Left renal pelvis (tissue), 4 donors: ENCODE measurements at places on chromosomes 11 and 22.

- no peak for DNase-seq
Measured at GRCh38 chr11:128627666-128628324, 40.4 kb upstream of the ETS1 start.

- DNase-seq: no peak
Measured at GRCh38 chr11:70226183-70226582, 23.1 kb downstream of the FADD start.

- DNase-seq: no peak
Measured at GRCh38 chr11:111021131-111021530, 224.4 kb upstream of the POU2AF2 start.

- no peak for DNase-seq
Measured at GRCh38 chr11:119790476-119790875, 61.5 kb upstream of the NECTIN1 start.

GRCh38 chr22:44293876-44294275, 18.9 kb downstream of the SHISAL1 start:
- no peak for DNase-seq

GRCh38 chr11:72242141-72242540, 1.8 kb downstream of the PHOX2A start:
- DNase-seq: no peak

- no peak for DNase-seq
Measured at GRCh38 chr22:36727927-36728488, 24.5 kb upstream of the CACNG2 start.

- DNase-seq: no peak
Measured at GRCh38 chr22:40443732-40444131, 73.3 kb downstream of the SGSM3 start.

DNA sequence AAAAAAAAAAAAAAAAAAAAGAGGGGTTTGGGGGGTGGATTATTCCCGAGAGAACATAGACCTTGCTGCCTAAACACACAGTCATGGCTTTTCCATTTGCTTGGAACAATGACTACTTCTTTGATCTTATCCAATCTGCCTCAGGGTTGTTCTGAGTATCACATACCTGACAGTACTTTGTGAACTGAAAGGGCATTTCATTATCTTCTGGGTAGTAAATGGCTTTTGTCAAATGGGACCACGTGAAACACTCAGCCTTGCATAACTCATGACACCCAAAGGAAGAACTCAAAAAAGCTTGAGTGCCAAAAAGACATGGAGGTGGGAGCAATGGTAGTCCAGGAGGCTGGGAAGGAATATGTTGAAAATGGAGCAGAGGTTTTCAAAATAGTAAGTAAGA, 123.2 kb upstream of the BID start:
- no peak for DNase-seq

- no peak for DNase-seq
Measured at GRCh38 chr11:79942090-79942489, 501.3 kb upstream of the TENM4 start.

GRCh38 chr11:97471480-97471879, 1081.7 kb downstream of the JRKL start:
- DNase-seq: no peak

DNA sequence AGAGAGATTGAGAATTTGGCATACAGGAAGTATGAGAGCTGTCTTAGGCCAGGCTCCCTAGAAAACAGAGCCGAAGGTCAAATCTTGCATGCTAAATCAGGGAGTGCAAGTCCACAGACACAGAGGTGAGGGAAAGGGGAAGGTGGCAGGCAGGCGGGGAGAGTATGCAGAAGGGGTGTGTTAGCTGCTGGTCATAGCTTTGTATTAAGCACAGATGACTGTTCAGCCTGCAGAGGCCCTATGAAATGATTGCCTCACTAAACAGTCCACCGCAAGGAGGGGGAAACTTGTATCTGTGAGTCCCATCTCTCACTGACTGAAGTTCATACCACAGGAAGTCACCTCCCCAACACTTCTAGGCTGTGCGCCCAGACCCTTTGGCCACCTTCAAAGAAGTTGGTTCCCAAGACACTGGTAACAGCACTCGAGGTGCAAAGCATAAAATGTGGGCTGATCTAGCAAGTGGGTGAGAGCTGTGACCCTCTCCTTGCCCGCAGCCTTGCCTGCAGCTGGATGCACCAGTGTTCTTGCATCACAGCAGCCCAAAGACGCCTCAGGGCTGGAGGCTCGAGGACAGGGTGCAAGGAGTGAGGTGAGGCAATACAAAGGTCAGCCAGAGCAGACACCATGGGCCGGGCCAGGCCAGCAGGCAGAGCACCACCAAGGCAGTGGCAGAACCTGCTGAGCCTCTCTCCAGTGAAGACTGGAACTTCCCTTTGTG, 115.3 kb upstream of the TBCEL start:
- no peak for DNase-seq
